ENCODE measurements at places on chromosomes 7 and 10.

DNA sequence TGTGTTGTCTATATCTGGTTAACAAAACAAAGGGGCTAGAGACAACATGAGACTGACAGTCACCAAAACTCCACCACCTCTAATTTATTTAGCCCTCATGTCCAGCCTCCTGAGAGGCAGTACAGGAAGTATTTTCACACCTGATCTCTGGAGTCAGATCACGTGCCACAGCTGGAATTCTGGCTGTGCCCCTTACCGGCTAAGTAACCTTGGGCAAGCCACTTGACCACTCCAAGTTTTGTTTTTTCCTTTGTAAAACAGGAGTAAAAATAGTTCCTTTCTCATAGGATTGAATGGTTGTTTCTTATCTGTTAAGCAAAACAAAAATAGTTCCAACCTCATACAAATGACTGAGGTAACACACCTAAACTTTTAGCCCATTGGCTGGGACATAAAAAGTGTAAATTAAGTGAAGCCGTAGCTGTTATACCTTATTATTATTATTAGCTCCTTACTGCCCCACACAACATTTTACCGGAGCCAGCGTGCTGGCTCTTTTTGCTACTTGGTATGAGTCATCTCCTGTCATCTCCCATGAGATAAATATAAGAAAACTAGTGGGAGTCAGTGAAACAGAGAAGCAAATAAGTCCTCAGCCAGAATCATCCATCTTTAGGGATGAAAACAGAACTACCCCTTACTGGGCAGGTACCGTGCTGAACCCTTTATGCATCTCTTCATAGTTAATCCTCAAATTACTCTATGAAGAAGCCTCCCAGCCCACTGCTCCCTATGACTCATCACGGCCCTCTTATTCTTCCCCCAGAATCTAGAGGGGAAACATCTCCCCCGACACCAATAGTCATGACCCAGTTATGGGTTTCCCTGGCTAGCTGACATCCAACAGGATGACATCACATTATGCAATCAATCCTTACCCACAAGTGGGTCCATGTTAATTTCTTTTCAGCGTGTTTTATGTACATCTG lies 44.9 kb downstream of the PPP1R3C start:
- DNase-seq = no peak

GRCh38 chr10:107417446-107417845 lies 252.9 kb upstream of the SORCS1 start:
- DNase-seq = no peak

- no peak for DNase-seq
These were observed 30.7 kb upstream of the APBB1IP start for GRCh38 chr10:26407406-26407969.

DNA sequence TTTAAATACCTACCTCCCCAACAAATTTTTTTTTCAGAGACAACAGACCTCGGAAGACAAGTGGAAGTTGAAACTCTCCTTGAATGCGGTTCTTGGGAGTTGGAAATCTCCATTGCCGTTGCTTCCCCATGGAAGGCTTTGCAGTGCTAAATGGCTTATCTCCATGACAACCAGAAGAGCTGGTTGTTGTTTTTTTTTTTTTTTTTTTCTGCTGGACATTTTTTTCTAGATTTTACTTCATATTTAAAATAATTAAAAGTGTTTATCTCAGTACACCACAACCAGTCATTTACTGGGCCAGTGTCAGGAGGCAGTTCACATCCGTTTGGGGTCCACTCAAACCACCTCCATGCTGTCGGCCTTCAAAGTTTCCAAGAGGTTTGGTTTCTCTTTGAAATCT lies 348.5 kb upstream of the PRKCQ start:
- DNase-seq = no peak

DNA sequence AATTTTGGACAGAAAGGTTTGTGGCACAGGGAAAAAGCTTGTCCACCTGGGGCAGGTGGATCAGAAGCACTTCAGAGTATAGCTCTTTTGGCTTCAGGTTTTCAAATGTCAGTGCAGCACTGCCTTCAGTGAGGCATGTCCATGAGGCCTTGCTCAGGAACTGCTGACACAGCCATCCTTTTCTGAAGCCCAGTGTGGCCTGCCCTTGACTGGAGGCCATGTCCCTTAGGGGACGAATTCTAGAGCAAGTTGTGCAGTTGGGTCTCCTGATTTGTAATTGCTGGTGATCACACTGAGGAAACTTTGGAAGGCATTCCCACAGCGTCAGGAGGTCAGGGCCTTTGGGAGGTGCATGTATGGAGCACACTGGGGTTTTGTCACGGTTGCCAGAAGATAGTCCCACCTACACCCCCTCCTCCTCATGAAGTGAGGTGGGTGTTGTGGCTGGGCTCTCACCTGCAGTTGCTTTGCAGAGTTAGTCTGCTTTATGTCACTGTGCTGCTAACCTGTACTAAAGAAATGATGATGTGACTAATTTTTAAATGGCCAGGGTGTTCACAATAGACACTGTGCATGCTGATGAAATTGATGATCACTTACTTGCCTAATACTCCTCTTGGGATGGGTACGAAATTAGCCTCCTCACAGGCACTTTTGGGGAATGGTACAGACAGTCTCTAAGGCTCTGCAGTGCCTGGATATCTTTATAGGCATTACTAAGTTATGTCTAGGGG lies 41.7 kb downstream of the OGDH start:
- DNase-seq = no peak

DNA sequence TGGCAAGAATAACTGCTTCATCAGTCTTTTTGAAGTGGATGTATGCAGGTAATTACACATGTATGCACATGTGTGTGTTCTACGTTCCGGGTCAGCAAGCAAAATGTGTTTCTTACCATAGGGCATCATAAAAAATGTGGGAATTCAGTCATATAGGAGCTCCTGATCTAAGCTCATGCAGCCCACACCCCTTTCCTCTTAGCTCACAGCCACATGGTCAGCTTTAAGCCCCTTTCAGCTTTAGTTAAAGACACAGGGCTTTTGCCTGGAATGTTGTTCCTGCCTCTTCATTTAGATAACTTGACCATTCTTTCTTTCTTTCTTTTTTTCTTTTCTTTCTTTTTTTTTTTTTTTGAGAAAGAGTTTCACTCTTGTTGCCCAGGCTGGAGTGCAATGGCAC lies 258.1 kb downstream of the RPS24 start:
- DNase-seq = no peak

- no peak for DNase-seq
These were observed 6.2 kb upstream of the ITGB1 start for GRCh38 chr10:32964270-32964669.

DNA sequence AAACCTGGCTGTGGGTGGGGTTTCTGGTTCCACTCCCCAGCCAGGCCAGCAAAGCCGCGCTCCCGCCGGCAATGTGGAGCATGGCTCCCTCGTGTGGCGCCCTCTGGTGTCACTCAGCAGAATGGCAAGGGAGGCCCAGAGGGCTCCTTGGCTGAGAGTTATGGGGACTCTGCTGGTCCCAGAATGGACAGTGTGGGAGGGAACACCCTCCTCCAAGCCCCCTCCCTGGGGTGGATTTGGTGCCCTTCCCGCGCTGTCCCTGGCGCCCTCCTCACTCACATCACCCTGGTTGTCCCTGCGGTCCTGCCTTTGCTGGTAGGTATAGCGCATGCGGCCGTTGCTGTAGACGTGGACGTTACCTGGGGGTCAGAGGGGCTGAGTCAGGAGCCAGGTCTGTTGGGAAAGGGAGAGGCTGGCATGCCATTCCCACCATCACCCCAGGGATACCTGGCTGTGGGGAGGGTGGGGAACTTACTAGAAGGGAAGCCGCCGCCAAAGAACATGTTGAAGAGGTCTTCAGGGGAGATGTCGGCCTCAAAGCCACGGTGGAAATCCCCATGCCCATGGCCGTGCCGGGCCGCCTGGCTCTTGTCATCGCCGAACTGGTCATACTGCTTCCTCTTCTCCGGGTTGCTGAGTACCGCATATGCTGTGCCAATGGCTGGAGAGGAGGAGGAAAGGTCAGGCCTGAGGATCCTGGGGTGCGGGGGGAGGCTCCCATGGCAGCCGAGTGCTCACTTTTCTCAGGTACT lies 14.0 kb downstream of the DNAJB12 start:
- DNase-seq = peak; percentile 66

DNA sequence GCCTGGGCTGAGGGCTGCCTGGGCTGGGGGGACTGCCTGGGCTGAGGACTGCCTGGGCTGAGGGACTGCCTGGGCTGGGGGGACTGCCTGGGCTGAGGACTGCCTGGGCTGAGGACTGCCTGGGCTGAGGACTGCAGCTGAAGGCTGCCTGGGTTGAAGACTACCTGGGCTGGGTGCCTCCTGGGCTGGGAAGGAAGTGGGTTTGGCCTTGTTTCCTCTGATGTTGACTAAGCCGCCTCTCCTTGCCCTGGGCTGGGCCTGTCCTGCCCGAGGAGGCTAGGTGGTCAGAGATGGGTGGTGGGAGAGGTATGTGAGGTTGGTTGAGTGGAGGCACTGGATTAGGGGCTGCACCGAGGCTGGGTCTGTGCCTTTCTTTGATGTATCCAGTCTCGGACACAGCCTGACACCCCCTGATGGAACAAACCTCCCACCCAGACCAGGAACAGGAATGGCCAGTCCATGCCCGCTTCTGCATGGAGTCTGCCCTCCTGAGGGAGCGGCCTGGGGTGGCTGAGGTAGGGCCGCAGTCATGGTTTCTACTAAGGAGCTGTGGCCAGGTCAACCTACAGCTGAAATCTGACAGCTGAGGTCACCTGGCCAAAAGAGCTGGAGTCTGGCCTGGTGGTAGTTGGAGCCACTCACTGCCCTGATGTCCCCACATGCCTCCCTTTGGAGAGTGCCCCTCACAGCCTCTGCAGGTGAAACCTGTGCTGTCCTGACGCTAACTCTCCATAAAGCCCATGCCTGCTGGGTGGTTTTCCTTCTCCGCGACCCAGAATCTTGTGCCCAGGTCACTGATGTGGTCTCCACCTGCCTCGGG lies 22.3 kb downstream of the SCART1 start:
- no peak for DNase-seq
